ENCODE measurements at places on chromosomes 5 and 9.

- no peak for DNase-seq
Measured at GRCh38 chr5:133485468-133485867, 126.9 kb downstream of the FSTL4 start.

- no peak for DNase-seq
Measured at GRCh38 chr5:149411738-149412519, 32.8 kb upstream of the IL17B start.

DNA sequence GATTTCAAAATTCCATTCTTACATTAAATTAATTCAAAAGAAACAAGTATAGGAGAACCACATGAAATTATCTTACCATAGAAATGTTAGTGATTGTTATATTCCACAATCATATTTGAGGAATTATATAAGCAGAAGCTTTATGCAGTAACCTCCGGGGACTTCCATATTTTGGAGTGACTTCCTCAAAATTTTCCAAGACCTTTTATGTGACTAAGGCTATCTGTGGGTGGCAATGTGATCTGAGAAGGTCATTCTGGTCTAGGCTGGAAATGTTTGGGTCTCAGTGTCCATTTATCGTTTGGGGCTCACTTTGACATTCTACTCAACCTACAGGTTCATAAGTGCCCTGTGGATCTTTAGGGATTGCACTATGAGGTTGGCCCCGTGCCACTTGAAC, 776.6 kb downstream of the CDH12 start:
- DNase-seq: no peak

DNA sequence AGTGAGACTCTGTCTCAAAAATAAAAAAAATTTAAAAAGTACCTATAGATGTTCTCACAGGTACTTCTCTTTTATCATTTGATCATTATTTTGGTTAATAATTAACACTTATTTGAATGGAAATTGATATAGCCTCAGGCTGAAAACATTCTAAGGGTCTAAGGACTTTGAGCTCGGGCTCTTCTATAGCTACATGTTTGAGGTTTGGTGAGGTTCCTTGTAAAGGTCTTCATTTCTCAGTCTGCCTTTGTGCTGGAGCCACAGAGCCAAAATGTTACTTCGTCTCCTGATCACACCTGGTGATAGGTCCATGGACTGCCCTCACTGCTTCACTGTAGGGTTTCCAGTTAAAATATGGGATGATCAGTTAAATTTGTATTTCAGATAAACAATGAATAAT, 22.6 kb downstream of the ARHGEF37 start:
- no peak for DNase-seq

DNA sequence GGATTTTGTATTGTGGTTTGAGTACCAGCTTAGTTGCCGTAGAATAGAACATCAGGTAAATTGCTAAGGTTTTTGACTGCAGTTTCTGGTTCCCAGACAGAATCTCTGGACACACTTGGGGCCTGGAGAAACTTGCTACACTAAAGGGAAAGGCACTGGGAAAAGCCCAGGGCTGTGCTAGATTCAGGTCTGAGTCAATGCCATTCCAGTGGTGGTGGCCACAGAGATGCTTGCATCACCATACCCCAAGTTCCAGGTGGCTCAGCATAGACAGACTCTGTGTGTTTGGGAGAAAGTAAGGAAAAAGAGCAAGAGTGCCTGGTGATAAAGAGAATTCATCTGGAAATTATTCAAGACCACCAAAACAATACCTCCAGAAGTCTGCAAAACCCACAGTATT, 120.6 kb downstream of the HMHB1 start:
- no peak for DNase-seq

- DNase-seq: no peak
Measured at GRCh38 chr5:66841264-66841663, 245.1 kb downstream of the MAST4 start.

- peak; percentile 51 for DNase-seq
Measured at GRCh38 chr9:88076286-88077070, 61.8 kb downstream of the SPATA31C2 start.

DNA sequence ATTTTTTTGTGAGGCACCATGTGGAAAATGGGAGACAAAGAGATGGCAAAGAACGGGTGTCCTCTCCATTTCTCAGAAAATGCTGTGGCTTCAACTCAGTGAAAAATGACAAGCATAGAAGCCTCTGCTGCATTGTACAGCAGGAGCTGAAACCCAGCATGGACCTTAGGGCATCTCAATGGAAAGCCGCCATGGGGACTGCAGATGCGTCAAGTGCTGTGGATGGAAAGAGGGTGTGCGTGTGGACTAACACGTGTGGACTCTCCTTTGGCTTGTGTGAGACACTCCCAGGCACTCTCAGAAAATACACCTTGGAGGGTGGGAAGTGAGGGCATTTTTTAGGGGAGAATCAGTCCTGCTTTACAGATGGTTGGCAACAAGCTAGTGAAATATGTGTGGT, 2.2 kb upstream of the GLRX start:
- no peak for DNase-seq

GRCh38 chr9:114638404-114638803, 19.2 kb downstream of the TEX53 start:
- DNase-seq: no peak

Measured in prostate gland (tissue), 2 donors.